Stimulated activated CD8-positive, alpha-beta memory T cell treated with anti-CD3 and anti-CD28 coated beads, Interleukin-2, amount 100 ng/mL, for 1 hour (primary cell): ENCODE measurements at places on chromosomes 5 and 9.

- no peak for DNase-seq
These were observed 589.4 kb downstream of the NR2F1-AS1 start for GRCh38 chr5:92991581-92992067.

DNA sequence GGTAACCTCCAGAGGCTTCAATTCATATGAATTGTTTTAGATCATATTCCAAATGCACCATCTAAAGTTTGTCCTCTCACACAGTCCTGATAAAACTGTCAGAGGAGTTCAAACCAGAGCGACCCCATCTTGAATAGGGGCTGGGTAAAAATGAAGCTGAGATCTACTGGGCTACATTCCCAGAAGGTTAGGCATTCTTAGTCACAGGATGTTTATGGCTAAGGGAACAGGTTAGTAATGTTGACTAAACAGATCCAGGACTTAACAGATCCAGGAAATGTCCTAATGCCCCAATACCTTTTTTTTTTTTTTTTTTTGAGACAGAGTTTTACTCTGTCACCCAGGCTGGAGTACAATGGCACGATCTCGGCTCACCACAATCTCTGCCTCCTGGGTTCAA lies 192.6 kb upstream of the PRDM9 start:
- DNase-seq = no peak

DNA sequence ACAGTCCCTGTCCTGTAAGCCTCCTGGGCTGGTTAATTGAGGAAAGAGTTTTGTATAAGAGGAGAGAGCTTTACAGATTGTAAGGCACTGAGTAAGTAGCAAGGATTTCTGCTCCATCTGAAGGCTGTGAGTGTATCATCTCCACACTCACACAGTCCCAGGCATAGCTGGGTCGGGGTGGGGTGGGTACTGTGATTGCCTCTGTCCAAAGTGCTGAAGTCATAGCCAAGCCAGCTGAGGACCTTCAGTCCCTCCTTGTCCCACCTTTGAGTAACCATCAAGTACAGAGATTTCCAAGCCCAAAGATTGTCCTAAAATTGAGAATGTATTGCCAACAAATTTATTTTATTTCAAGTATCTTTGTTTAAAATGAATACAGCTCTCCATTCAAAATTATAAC lies 5.5 kb upstream of the DNAJB5 start:
- DNase-seq = no peak

DNA sequence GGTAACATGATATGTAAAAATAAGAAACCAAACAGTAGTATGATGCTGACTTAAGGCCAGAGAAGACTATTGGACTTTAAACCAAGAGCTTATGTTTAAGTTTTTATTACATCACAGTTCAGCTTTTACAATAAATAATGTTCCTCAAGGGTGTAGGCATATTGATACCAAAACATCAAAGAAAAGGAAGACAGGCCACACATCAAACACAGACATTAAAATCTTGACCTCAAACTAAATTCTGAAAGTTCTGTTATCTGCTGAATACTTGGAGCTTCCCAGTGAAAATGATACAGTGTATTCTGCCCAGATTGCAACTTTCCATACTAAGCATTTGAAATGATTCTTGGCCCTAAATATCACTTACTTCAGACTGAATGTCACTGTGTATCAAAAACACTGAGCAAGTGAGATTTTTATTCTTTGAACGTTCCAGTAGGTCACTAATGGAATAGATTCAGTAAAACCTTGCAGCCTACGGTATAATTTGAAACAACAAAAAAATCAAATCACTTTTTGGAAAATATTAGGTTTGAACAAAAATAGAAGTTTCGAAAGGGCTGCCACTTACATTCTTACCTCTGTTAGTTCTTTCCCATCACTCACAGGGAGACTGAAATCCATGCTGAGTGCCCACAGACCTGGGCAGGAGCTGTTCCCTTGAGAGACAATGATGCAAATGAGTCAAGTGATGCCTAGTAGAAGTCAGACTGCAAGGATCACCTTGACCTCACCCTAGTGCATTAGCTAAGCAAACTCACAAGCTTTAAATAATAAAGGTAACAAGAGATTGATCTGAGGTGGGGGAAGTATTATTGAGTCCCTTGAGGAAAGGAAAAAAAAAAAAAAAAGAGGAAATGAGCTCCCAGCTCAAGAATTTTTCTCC lies 2.5 kb downstream of the LPAR1 start:
- DNase-seq = no peak

GRCh38 chr5:167850911-167851310 lies 440.5 kb upstream of the WWC1 start:
- DNase-seq = no peak

GRCh38 chr5:163189023-163189553 lies 248.3 kb upstream of the CCNG1 start:
- no peak for DNase-seq

DNA sequence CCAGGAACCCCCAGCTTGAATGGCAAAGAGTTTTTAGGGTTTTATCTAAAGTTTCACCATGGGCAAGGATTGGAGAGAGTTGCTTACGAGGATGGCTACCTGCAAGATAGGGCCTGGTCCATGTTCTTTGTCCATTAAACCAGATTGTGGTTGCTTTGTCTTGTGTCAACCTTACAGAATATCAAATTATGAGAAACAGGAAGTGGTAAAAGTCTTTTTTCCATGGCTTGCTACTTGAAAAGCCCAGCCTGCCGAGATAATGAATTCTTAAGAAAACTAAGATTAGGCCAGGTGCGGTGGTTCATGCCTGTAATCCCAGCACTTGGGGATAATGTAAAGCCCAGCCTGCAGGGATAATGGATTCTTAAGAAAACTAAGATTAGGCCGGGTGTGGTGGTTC lies 24.4 kb downstream of the ZNF474 start:
- DNase-seq = no peak

DNA sequence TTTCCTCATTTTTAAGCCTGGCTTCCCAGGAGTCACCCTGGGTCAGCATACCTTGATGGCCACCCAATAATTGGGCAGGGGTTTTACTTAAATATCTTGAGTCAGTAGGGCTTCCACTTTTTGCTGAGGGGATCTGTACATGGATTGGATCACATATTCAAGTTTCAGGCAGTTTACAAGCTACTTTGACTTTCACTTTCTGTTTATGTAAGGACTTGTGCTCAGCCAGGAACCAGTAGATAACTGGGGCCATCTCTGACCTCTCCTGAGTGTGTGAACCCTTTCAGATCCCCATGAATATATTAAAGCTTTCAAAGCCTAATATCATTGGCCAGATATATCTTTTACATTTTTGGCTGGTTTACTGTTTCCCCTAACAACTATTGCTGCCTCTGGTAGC lies 45.1 kb downstream of the SLCO6A1 start:
- DNase-seq = no peak

DNA sequence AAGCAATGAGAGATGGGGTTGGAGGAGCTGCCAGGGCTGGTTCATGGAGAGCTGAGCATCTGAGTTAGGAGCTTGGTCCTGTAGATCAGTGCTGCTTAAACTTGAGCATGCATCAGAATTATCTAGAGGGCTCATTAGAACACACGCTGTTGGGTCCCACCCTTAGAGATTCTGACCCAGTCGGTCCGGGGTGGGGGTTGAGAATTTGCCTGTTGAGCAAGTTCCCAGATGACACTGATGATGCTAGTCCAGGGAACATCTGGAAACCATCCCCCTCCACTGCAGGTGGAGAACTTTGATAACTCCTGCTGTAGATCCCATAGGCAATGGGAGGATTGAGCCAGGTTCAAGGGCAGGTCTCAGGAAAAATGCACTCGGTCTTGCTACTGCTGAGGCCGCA lies 158.0 kb upstream of the KLF4 start:
- DNase-seq = no peak

- DNase-seq = no peak
These were observed 310.5 kb upstream of the TRPM3 start for GRCh38 chr9:71431931-71432330.

- no peak for DNase-seq
These were observed 535 bp upstream of the NFIB start for GRCh38 chr9:14314424-14314928.

DNA sequence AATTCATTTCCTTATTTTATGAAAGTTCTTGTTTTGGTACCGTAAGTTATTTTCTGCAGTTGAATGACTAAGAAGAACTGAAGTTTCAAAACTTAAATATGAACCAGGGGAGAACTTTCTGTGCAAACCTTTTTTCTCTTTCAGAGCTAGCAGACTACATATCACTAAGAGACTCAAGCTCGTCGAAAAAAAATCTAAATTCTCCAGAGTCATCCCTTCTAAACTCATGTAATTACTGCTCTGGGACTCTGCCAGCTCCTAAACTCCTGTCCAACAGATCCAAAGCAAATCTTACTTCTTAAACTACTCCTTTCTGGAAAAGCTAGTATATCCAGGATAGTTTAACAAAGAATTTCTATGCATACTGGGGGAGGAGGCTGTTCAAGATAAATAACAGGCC lies 87.0 kb upstream of the NR5A1 start:
- DNase-seq = no peak

- no peak for DNase-seq
These were observed 151.1 kb downstream of the MPDZ start for GRCh38 chr9:13128266-13128860.

- no peak for DNase-seq
These were observed 12.5 kb upstream of the FOXE1 start for GRCh38 chr9:97840521-97840920.
